ENCODE measurements at places on chromosomes 4 and X.

- DNase-seq, result no peak
Observed at GRCh38 chr4:3345384-3345783, 52.6 kb downstream of the RGS12 start.

- no peak for DNase-seq
Observed at GRCh38 chr4:133152330-133152821, 3.3 kb downstream of the PCDH10 start.

- DNase-seq, result no peak
Observed at GRCh38 chr4:180261346-180261745, 1981.9 kb upstream of the TENM3 start.

- DNase-seq, result no peak
Observed at GRCh38 chr4:137345597-137345996, 186.7 kb downstream of the PCDH18 start.

DNA sequence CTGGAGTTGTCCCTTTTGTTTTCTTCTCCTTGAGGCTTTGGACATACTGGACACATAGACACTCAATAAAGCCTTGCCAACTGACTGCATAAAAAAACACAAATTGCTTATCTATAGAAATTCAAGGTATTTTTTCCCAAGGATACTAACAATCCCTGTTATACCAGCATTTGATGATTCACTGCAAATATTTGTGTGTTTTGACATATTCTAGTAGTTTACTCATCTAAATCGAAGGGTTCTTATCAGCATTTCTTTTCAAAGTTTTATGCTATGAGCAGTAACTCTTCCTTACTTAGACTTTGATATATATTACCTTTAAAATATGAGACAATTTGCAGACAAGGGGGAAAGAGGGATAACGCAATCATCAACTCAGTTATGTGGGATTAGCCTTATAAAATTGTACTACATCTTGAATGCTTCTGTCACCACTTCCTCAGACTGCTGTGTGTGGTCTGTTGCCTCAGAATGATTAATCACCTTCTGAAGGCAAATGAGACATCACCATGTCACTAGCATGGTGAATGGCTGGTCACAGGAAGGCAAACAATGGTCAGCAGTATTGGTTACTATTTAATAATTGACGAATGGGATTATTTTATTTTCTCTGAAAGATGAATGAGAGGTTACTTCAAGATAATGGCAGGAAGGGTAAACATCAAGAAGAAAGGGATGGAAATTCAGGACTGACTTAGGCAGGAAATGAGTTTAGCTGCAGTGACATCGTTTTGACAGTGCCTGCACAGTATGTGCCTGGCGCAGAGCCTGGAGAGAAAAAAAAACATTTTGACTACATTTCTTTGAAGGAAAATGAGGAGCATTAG lies 544.3 kb upstream of the CNKSR2 start:
- no peak for DNase-seq

GRCh38 chr4:182203872-182204411 lies 39.3 kb upstream of the TENM3 start:
- no peak for DNase-seq

DNA sequence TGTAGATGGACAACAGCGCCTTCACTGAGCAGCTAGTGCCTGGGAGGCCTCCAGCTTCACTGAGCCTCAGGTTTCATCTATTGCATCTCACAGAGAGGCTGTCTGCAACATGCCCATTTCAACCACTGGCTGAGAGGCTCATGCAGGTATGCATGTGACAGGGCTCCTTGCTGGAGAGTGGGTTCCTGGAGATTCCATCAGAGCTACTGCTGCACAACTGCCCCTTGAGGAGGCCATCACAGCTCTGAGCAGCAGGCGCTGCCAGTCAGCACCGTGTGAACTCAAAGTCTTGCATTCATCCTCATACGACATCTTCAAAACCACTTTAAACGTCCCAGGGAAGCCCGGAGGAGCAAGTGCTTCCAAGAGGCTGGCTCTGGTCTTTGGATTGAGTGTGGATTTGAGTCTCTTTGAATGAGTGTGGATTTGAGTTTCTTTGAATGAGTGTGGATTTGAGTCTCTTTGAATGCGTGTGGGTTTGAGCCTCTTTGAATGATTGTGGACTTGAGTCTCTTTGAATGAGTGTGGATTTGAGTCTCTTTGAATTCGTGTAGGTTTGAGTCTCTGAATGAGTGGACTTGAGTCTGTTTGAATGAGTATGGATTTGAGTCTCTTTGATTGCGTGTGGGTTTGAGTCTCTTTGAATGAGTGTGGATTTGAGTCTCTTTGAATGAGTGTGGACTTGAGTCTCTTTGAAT lies 8.7 kb downstream of the P2RY8 start:
- DNase-seq, result no peak

- DNase-seq, result no peak
Observed at GRCh38 chrX:41119803-41120202, 34.6 kb downstream of the USP9X start.

DNA sequence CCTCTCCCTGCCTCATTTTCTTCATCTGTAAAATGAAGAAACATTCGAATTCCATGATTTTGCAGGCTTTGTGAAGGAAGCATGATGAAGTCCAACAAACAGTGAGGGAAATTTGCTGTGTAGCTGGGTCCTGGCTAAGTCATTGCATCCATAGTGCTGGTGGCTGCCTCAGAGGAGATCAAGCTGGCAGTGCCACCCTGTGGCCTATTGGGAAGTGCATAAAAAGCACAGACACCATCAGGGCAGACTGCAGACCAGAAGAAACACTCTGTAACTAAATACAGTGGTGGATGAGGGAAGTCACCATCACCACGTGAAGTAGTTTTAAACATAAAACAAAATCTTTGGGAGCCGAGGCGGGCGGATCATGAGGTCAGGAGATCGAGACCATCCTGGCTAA lies 40.7 kb upstream of the DDX3X start:
- no peak for DNase-seq

DNA sequence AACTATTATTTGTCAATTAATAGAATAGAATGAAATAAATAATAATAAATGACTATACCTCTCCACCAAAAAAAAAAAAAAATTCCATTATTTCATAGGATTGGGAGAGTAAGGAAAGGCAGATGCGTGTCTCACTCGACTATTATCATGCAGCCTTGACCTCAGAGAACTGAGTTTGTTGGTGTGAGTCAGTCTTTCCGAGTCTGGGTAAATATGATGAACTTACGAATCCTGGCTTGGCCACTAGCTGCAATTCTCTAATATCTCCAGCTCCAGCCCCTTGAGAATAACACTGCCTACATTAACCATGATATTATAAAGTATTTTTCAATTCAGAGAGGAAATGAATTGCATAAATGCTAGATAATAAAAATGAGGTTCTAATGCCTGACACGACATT lies 46.6 kb upstream of the DHX15 start:
- no peak for DNase-seq

DNA sequence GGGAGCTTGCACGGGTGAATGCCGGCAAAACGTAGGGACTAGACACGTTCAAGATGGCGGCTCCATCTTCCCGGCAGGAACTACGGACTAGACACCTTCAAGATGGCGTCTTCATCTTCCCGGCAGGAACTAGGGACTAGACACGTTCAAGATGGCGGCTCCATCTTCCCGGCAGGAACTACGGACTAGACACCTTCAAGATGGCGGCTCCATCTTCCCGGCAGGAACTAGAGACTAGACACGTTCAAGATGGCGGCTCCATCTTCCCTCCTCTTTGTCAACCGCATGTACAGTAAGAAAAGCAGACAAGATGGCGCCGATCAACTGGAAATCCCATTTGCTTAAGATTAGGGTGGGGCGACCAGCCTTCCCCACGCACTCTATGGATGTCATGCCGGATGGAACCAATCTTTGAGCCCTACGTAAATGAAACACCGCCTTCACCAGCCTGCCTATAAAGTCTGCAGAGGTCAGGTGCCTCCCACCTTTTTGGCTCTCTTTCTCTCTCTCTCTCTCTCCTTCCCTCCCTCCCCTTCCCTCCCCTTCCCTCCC lies 222.4 kb downstream of the CRLF2 start:
- no peak for DNase-seq

- DNase-seq, result no peak
Observed at GRCh38 chr4:4995908-4996265, 23.4 kb downstream of the CYTL1 start.

DNA sequence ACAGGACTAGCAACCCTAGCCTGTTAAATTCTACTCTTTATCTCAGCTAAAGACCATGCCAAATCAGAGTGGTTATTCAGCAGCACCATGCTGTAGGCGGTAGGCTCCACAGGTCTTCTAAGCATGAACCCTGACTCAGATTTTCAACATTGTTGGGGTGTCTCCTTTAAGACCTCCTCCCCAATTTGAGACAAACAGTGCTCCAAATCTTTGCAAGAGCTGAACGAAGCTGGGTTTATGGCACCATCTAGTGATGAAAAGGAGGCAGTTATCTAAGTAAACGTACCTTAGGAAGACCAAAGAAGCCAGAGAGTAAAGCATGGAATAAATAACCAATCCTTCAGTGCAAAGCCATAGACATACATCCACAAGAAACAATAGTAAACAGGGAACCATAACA lies 334.5 kb upstream of the SLC7A11 start:
- no peak for DNase-seq

GRCh38 chrX:40644176-40644575 lies 3.2 kb downstream of the CXorf38 start:
- DNase-seq, result no peak

DNA sequence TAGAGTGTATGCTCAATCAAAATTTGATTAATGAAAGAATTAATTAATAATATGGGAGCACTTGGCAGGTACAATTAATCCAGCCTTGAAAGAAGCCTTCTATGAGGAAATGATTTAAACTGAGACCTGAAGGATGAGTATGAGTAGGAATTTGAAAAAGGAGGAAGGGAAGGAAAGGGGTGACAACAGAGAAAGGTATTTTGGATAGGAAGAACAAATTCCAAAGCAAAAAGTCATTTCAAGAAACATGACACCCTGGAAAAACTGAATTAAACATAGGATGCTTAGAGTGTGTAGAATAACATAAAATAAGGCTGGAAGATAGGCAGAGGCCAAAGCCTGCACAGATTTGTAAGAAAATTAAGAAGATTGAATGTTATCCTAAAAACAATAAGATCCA lies 29.6 kb downstream of the PHOX2B start:
- no peak for DNase-seq

GRCh38 chrX:102837847-102838246 lies 99.2 kb upstream of the RAB40AL start:
- no peak for DNase-seq

- no peak for DNase-seq
Observed at GRCh38 chr4:169818063-169818679, 60.4 kb upstream of the HPF1 start.

DNA sequence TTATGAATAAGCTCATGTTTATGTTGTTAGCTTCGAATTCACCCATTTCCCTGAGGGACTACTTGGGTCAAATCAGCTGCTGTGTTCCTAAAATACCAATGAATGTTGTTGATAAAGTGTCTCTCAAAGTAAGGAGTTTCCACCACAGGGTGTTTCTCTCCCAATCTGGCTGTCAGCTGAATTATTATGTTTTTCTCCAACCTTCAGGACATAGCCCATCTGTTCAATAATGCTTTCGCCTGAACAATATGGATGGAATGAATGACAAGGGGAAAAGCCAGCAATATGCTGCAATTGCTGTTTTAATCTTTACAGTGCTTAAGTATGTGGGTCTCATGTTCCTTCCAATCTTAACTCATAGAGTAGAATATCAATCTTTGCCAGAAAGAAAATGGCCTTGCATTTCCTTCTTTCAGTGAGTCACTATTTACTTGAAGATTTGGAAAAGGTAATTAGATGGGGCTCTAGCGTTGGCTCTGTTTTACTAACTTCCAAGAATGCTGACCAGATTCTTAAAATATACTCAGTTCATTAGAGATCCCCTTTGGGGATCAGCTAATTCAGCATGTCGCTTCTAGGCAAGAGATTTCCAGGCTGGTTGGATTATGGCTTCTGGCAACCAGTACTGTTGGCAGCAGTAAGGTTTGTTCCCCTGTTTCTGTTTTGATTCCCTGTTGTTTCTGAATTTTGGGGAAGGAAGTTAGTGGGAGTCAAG lies 410.5 kb downstream of the PPP3CA start:
- no peak for DNase-seq

- DNase-seq, result no peak
Observed at GRCh38 chr4:2746891-2747695, 9.0 kb downstream of the TNIP2 start.

DNA sequence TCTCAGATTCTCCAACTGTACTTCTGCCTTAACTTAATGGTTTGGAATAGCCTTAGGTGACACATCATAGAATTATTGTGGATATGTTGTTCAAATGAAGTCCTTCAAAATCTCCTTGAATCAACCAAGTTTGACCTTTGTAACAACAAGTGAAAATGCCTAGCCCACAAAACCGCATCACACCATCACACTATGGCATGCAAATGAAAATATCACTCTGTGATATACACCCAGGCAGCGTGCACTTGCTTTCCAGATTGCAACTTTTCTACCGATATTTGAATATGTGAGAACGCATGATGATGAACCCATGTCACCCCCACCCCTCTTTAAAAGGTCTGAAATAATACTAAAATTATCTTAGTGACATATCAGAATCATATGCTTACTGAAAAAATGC lies 656.7 kb downstream of the GABRG1 start:
- no peak for DNase-seq

- no peak for DNase-seq
Observed at GRCh38 chrX:116873671-116874070, 410.9 kb upstream of the CT83 start.

DNA sequence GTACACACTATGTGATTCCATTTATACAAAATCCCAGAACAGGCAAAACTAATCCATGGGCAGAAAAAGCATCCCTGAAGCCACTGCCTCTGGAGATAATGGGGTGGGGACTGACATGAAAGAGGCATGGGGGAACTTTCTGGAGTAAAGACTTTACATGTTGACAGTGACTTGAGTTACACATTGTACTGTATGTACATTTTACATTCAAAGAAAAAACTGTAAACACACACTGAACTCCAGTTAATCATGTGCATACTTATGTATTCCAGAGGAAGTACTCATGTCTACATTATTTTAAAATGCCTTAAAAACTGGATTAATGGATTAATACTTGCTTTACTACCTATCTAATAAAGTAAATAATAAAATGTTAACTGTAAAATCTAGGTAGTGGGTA lies 21.6 kb downstream of the CENPU start:
- DNase-seq, result no peak

DNA sequence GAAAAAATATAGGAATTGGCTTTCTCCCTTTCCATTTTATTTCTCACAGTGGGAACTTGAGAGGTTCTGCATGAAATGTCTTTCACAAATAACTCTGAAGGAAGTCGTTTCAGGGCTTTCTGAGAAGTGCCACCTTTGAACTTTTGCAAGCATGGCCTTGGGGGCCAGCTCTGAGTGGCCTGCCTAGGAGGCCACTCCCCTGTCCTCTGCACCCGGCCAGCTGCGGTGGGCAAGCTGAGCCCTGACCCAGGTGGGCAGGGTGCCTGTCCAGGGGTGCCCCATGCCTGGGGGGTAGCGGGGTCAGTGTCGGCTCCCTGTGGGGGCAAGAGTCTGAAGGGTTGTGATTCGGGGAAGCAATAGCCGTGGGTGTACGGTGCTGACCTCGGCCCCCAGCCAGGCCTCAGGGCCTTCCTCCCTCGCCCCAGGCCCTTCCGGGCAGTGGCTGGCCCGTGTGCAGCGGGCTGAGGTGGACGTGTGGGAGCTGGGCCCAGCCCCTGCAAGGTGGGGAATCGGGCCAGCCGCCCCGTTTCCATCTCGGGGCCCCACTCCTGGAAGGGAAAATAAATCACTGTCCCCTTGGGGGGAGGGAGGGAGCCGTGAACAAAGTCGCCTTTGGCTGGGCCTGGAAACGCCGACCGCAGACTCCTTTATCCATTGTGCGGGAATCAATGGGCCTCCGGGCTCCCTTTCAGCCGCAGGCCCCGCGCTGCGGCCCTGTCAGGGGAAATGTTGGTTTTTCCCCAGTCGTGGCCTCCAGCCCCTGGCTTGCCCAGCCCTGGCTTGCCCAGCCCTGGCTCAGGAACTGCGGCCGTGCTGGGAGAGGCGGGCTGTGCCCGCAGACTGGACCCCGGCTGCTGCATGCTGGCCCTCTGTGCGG lies 3.1 kb downstream of the FGFRL1 start:
- no peak for DNase-seq
